Fibroblast of pulmonary artery (primary cell): ENCODE measurements at places on chromosomes 3 and 15.

GRCh38 chr15:75578173-75578947 lies 755 bp downstream of the PTPN9 start:
- no peak for DNase-seq

DNA sequence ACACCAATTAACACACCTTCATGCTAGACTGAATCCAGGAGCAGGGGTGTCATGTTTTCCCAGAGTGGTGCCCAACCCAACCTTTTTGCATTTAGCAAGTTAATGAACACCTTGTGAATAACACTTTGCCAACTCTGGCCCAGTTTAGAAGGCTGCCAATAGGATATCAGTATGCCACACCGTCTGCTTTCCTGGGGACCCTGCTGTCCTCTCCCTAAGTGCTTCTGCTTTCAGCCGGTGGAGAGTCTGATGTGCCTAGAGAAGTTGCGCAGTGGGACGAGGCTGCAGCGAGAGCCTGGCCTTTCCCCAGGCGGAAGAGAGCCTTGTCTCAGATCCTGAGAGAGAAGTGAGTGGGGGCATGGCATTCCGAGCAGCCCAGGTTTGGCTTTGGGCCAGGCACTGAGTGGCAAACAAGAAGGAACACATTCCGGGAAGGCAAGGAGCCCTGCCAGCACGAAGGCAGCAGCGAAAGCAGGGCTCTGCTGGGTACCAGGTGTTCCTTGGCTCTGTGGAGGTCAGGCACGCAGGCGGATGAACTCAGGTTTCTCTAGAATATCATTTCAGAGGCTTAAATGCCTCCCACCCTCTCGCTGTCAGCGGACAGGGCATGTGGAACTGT lies 36.9 kb downstream of the SENP8 start:
- DNase-seq = peak; percentile 42

- peak; percentile 31 for DNase-seq
Observed at GRCh38 chr15:36497901-36498300, 81.5 kb upstream of the CDIN1 start.

- DNase-seq = no peak
Observed at GRCh38 chr3:126127904-126128303, 44.0 kb upstream of the SLC41A3 start.

- no peak for DNase-seq
Observed at GRCh38 chr15:94205366-94205765, 26.0 kb upstream of the MCTP2 start.

GRCh38 chr3:151371526-151371925 lies 13.0 kb downstream of the P2RY12 start:
- DNase-seq = no peak

DNA sequence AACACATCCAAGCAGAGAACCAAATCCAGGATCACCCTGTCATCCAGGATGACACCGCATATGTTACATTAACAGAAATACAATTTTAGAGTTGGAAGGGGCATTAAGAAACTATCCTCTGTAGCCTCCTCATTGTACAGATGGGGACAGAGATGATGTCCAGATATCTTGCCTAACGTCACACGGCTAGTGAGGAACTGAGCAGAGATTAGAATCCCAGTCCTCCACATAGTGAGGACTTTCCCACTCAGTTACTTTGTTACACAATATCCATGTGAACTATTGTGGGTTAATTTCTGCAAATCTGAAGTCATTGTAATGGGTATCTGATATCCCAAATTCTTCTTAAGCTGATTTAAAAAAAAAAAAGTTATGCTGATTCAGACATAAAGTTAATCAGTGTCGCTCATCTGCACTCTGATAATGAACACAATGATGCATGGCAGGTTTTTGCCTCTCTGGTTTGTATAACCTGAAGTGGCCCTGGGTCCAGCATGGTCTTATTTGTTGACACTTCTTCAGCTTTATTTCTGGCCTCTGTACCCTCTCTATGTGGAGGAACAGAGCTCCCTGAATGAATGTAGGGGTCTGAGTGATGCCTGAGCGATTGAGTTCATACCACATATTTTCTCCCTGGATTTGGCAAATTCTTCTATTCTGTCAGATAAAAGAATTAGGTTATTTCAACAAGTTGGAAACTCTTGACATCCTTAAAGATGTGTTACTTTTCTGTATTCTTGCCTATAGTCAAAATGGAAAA lies 76.0 kb upstream of the LIMD1 start:
- DNase-seq = no peak

GRCh38 chr15:31049682-31050615 lies 51.6 kb downstream of the TRPM1 start:
- no peak for DNase-seq

DNA sequence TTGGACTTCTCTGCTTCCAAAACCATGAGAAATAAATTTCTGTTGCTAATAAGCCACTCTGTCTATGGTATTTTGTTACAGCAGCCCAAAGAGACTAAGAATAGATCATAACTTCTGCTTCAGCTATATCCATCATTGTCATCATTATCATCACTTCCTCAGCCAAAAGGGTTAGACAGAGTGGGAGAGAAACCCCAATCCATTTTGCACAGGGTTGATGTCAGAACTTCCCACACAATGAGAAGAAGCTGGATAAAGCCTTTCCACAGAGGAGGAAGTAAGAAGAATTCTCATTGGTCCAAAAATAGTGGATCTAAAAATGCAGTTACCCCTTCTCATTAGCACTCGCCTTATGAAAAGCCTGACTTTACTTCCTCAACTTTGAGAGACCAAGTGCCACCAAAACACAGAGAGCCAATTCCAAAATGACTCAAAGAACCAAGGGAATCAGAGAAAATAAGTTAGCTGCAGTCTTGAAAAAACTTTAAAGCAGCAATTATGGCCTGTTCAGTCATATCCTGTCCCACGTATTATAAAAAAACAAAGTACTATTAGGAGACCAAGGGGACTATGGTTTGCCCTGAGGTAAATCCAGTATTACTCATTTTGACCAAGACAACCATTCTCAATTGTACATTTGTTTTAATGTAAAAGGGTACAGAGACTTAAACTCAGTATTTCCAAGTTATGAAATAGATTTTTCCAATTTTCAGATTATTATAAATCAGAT lies 80.2 kb downstream of the WNT5A start:
- DNase-seq = no peak

DNA sequence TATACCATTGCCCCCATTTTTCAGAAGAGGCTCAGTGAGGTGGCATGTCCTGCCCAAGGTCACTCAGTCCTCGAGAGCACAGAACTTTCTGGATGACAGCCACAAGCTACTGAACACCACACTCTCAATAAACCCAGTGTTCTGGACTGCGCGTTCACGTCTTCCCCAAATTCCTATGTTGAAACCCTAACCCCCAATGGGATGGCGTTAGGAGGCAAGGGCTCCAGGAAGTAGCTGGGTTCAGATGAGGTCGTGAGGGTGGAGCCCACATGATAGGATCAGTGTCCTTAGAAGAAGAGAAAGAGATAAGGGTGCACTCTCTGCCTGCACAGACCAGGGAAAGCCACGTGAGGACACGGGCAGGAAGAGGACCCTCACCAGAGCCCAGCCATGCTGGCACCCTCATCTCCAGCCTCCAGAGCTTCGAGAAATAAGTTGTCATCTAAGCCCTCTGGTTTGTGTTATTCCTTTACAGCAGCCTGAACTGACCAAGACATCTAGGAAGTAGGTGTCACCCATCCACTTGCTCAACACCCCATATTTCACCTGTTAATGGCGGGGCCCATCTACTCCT lies 324.0 kb downstream of the UACA start:
- DNase-seq = no peak

GRCh38 chr3:108552267-108553159 lies 36.7 kb downstream of the CIP2A start:
- DNase-seq = peak; percentile 79

GRCh38 chr15:58528188-58528870 lies 96.5 kb downstream of the LIPC start:
- peak; percentile 65 for DNase-seq

DNA sequence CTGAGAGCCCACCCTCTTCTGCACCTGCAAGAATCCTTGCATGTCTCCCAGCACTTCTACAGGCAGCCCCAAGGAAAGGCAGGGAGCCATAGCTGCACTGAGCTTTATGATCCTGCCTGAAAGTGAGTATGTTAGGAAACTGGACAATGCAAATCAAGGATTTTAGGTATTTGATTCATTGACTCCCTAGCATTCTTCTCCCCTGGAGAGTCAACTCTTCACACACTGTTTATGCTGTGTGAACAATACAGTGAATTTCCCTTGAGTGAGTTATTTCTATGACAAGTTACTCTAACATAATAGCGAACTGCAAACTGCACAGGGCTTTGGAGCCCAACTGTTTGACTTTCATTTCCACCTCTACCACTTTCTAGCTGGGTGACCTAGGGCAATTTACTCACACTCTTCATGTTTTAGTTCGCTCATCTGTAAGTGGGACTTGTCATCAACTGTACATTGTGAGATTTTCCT lies 96.0 kb upstream of the PHLDB2 start:
- DNase-seq = peak; percentile 42

DNA sequence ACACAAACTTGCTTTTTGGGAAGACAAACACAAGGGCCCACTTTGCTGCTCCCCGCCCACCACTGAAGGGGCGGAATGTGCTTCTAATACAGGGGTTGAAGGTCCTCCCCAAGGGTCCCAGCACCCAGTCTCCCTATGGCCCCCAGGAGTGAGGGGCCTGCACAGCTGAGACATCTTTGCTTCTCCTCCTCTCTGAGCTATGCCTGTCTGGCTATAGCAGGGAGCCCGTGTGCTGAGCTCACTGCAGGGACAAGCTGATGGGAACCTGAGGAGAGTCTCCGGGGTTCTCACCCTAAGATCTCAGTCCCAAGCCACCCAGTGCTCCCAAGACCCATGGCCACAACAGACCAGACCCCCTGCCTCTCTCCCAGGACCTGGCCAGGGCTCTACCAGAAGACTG lies 61.1 kb upstream of the ACAN start:
- DNase-seq = no peak

GRCh38 chr3:169345662-169346331 lies 317.7 kb downstream of the MECOM start:
- DNase-seq = no peak

- DNase-seq = peak; percentile 29
Observed at GRCh38 chr3:36843065-36844051, 79.0 kb upstream of the DCLK3 start.

DNA sequence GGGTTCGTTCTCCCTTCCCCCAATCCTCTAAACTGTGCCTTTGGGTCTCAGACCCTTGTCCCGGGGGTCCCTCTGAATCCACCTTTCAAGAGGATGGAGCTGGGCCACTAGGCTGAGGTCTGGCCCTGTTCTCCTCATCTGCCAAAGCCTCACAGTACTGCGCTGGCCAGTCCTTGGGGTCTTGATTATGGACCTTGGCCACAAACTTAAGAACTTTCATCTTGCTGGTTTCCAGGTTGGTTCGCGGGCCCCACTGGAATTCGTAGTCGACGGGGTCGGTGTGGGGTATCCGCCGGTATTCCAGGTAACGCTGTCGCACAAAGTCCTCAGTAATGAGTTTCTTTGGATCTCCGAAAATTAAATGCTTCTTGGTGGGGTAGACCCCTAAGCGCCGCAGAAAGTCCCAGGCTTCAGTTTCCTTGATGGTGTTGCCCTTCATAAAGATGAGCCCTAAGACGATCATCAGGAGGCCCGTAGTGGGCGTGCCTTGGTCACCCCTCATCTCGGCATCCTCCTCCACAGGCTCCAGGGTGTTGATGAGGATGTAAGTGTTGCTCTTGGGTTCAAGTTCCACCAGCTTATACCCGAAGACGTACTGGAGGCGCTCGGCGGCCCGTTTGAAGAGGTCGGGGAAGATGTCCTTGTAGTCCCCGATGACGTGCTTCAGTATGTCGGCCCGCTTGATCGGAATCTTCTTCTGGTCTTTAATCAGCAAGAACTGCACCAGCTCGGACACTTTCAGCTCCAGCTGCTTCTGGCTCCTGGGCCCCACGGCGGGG lies 727 bp downstream of the NSMCE3 start:
- peak; percentile 34 for DNase-seq

- peak; percentile 58 for DNase-seq
Observed at GRCh38 chr3:131221731-131222130, 159.8 kb upstream of the NUDT16 start.

GRCh38 chr3:20105513-20106280 lies 65.5 kb downstream of the KAT2B start:
- DNase-seq = no peak

DNA sequence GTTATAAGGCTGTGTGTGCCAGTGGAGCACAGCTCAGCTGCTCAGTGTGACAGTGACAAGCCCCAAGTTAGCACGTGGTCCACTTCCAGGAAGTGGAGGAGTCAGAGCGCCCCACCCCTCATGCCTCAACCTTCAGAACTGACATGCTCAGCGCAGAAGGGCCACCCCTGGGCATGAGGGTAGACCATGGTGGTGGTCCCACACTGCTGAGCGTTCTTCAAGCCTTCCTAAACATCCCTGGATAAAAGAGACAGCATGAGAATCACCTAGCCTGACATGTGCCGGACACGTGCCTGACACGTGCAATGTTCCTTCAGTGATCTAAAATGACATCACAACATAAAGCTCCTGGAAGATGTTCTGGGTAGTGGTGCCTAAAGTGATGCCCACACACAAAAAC lies 16.8 kb downstream of the ATP10A start:
- DNase-seq = no peak

DNA sequence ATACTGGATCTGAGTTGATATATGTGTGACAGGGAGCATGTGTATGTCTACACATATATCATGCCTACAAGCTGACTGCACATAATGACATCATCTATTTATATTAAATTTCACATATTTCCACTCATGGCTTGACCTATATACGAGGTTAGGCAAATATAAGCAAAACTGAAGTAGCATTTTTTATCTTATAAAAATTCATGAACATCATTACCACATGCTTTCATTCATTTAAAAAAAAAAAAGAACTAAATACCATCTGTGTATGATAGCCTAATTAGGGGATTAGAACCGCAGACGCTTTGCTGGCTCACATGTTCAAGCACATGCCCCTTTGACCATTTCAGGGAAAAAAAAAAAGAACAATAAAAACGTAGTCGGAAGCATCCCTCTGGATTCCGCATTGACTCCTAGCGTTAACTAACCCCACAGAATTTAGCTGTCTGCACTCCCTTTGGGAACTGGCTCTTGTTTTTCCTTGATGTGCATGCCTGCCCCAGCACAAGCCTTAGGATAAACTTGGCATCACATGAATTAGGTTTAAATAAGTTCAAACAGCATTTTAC lies 888.4 kb downstream of the ROBO1 start:
- no peak for DNase-seq

DNA sequence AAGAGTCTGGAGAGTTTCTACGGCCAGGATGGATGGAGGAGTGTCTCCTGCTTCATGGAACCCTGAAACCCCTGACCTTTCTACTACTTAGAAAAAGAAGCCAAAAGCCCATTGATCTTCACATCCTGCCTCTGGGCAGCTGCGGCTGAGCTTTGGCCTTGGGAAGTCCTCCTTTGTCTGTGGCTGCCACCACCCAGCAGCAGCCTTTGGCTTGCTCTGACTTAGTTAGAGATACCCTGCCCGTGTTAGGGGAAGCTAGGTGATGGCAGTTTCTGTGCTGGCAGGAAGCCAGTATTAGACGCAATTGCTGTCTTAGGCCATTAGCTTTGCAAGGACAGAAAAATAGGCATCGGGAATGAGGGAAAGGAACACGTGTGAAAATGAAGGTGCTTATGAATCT lies 18.8 kb downstream of the APH1B start:
- no peak for DNase-seq

DNA sequence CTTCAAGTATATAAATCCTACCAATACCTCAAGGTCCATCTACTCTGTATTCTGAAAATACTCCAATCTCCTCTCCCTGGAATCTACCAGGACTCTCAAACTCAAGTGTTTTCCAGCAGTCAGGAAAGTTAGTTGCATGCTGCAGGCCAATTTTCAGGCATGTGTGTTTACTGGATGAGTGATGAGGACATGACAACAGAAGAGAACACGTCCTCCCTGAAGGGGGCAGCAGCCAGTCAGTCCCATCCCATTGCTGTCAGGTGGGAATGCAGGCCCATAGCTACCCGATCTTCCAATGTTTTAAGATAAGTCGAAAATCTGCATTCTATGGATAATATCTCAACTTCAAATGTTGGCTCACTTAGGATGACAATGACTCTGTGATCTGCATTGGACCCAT lies 496.2 kb downstream of the FHIT start:
- no peak for DNase-seq
